ENCODE measurements at places on chromosomes 12 and 14.

DNA sequence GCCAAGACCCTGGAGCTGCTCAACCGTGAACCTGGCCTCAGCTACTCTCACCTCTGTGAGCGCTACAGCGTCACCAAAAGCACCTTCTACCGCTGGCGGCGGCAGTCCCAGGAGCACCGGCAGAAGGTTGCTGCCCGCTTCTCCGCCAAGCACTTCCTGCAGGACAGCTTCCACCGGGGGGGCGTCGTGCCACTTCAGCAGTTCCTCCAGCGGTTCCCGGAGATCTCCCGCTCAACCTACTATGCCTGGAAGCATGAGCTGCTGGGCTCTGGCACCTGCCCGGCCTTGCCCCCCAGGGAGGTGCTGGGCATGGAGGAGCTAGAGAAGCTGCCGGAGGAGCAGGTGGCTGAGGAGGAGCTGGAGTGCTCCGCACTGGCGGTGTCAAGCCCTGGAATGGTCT, 9.3 kb downstream of the VRTN start:
- DNase-seq = no peak

- no peak for DNase-seq
Measured at GRCh38 chr12:109720152-109720856, 6.7 kb downstream of the FAM222A start.

DNA sequence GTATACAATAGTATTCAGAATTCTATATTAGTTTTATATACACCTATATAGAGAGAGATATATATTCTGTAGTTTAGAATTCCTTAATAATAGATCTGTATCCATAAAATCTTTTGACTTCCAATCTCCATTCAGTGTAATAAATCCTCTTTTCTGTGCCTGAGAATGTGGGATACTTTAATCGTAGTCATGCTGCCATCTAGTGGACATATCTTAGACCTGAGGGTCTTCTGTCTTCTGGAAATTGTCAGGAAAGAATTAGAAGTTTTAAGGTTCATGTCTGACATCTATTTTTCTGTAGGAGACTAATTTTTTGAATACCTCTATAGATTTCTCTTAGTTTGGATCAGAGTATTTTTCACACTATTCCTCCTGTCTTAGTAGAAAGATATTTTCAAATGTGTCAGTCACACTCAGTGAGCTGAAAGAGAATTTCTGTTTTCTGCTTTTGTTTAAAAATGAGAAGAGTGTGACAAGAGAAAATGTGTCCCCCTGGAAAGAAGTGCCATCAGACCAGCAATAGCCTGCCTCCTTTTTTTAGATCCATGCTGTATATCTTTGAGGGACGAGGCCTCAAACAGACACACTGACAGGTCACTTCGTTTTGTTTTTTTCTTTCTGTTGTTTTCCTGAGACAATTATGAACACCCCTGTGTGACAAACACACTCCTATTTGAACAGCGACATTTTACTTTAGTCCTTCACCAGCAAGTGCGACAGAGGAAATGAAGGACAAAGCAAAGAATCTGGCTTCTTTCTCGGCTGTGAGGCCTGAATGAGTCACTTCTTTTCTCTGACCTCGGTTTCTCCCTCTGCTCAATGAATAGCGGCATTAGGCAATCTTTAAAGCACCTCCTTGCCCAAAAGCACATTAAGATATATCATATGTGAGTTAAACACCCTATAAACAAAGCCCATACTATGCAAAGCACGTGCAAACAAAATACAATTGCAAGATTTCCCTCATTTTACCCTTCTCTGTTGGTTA, 96.3 kb downstream of the GALC start:
- no peak for DNase-seq

DNA sequence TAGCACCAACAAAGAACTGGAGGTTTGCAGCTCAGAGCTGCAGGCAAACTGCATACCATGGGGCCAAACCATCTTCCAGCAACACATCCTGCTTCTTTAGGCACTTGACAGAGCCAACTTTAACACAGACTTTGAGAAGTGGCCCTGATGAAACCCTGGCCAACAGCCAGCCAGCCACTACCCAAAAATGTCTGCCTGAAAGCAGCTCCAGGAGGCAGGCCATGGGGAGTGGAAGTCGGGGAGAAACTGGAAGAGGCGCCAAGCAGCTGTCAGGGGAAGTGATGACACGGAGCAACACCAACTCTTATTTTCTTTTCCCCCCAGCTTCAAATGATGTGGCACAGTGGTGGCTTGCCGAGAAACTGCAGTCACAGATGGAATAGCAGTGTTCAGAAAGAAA, 110.9 kb upstream of the PLXNC1 start:
- DNase-seq = no peak

DNA sequence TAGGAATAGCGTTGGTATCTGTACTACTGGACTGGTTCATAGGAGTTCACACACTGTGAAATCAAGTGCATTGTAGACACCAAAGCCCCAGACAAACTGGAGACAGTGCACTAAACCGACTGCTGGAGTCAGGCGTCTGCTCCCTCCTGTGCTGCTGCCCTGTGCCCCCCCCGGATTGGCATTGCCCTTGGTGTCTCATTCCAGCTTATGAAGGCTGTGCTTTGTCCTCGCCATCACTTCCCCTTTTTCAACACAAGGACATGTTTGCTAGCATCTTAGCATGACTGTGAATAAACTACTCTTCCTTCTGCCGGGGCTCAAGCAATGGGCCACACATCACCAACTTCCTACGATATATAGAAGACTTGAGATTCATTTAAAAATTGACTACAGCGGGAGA, 84.0 kb downstream of the TMCC3 start:
- DNase-seq = no peak

DNA sequence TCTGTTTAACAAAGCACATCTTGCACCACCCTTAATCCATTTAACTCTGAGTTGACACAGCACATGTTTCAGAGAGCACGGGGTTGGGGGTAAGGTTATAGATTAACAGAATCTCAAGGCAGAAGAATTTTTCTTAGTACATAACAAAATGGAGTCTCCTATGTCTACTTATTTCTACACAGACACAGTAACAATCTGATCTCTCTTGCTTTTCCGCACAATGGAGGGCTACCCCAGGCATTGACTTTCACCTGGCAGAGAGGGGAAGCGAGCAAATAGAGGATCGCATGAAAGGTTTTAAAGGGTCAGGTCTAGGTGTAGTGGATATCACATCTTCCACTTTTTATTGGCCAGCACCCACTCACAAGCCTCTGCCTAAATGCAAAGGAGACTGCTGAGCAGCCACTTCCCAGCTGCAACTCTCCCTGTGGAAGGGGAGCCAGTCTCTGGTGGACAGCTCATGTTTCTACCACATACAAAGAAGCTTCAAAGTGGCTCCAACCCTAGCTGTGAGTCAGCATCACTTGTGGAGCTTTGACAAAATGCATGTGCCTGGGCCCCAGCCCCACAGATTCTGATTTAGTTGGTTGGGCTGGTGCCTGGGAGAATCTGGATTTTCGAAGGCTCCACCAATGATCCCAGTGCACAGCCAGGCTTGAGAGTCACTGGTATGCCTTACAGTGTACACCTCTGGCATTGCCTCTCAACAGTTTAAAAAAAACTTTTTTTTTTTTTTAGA, 7.2 kb upstream of the FNTB start:
- no peak for DNase-seq

- no peak for DNase-seq
Measured at GRCh38 chr12:121871467-121871866, 12.8 kb upstream of the HPD start.

GRCh38 chr12:13117029-13117428, 13.6 kb upstream of the GSG1 start:
- no peak for DNase-seq

DNA sequence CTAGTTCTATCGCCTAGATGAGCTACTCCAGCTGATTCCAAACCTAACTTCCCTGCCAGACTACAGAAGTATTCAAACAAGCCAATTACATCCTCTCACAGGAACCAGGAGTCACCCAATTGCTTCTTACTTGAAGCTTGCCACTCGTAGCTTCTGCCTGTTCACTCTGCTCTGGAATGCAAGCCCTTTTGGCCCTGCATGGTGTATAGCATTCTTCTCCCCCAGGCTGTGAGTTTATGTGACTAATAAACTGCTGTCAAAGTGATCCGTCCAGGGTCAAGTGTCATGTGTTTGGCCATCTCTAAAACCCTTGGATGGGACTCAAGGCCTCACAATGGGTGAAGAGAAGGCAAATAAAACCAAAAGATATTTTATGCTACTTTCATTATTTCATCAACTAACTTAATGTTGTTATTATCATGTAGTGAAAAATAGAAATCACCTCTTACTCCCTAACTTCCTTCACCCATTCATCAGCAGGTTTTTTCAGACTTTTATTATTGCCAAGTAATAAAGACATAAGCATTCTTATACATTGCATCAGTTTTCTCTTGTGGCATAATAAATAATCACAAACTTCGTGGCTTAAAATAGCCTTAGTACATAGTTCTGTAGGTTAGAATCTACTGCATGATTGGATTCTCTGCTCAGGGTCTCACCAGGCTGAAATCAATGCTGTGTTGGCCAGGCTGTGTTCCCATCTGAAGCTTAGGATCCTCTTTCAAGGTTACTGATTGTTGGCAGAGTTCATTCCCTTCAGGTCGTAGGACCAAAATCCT, 1981.7 kb upstream of the FLRT2 start:
- DNase-seq = no peak

GRCh38 chr12:97555547-97556187, 93.1 kb downstream of the RMST start:
- DNase-seq = no peak

DNA sequence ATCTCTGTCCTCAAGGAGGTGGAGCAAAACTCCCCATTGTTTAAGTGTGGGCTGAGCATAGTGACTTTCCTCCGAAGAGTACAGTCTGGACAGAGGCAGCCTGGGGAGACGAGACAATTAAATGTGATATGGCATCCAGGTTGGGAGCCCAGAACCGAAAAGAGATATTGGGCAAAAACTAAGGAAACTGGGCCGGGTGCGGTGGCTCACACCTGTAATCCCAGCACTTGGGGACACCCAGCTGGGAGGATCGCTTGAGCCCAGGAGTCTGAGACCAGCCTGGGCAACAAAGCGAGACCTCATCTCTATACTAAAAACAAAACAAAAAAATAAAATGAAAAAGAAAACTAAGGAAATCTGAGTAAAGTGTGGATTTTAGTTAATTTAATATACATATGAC, 35.9 kb upstream of the JDP2 start:
- no peak for DNase-seq

- no peak for DNase-seq
Measured at GRCh38 chr12:94699801-94700200, 49.4 kb upstream of the TMCC3 start.

DNA sequence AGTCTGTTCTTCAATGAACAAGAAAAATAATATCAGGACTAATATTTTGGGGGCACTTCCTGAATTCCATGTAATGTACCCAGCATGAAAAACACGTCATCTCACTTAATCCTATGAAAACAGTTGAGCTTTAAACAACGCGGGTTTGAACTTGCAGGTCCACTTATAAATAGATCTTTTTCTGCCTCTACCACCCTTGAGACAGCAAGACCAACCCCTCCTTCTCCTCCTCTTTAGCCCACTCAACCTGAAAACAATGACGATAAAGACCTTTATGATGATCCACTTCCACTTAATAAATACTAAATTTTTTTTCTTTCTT, 203.9 kb upstream of the KRR1 start:
- DNase-seq = no peak

GRCh38 chr12:20211981-20212421, 156.3 kb upstream of the PDE3A start:
- no peak for DNase-seq

DNA sequence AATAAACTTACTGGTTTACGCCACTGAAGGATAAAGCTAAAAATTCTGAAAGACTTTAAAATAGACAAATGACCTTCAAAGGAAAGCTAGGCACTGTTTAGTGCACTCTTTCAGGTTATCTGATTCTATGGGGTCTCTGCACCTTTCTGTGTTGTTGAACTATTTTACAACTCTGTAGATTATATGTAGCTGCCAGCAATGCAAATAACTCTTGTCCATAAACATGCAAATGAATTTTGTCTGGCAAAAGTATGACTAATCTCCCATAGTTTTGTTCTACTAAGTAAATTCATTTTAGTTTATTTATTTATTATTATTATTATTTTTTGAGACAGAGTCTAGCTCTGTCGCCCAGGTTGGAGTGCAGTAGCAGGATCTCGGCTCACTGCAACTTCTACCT, 266.3 kb upstream of the CCDC196 start:
- no peak for DNase-seq

DNA sequence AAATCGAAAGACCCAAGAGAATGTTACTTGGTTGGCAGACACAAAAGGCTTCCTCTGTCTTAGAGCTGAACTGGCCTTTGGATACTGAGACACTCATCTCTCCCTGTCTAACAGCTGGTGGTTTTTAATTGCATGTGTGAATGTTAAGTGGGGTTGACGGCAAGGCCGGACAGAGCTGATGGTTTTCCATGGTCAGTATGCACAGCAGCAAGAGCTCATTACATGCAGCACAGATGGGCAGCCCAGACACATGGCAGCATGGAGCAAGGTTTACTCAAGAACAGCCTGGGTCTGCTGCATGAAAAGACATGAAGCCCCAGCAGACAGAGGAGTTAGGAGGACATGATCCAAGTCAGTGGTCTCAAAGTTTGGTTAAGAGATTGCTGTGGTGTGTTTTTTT, 27.8 kb upstream of the CACNA2D4 start:
- DNase-seq = no peak

DNA sequence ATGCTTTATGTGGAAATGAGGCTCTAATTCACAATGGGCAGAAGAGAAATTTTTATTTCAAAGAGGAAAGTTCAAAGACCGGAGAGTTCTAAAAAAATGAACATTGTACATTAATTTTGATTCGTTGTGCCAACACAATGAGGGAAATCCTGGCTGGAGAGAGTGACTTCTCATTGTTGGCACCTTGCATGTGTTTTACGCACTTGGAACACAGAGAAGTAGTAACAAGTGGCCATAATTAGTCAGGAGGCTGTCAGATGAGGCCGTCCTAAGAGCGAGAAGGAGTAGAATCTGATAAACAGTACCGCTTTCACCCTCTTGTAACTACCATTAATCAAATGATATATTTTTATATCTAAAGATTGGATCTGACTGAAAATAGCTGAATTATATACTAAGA, 6.9 kb downstream of the LMO3 start:
- no peak for DNase-seq

DNA sequence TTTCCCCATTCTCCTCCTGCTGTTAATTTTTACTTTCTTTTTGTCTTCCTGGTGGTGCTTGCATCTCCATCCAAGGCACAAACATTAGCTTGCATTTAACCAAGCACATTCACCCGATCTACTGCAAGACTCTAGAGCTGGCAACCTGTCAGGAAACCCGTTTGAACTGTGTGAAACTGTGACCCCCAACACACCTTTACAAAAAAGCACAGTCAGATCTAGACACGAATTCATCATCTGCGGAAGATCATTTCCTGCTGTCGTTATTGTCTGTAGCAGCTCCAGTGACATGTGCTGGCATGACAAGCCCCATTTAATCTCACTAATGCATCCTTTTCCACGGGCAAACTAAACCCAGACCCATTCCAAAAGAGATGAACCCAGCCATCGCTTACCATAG, 340.5 kb downstream of the VRK1 start:
- peak; percentile 6 for DNase-seq

DNA sequence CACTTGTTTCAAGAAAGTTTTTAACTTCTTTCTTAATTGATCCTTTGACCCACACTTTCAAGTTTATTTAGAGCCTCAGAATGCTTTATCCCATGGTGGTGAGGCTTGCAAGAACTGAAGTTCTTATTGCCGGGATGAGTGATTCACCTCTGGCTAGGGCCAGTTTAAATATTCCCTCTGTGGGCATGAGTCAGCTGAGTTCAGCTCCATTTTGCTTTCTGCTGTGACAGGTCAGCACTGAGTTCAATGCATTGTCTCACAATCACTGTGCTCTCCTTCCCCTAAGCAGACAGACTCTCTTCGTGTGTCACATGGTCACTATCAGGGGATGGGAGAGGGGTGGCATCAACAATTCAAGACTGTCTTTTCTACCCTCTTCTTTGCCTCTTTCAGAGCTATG, 514.6 kb upstream of the FBXO33 start:
- no peak for DNase-seq

Measured in GM06990 (cell line).